Activated CD4-positive, alpha-beta T cell treated with anti-CD3 and anti-CD28 coated beads for 1 hour (primary cell): ENCODE measurements at places on chromosomes 4 and X.

GRCh38 chrX:37787423-37787869 lies 7.6 kb downstream of the CYBB start:
- DNase-seq, result no peak

- DNase-seq, result no peak
Observed at GRCh38 chrX:152170621-152171020, 32.2 kb upstream of the MAGEA10 start.

DNA sequence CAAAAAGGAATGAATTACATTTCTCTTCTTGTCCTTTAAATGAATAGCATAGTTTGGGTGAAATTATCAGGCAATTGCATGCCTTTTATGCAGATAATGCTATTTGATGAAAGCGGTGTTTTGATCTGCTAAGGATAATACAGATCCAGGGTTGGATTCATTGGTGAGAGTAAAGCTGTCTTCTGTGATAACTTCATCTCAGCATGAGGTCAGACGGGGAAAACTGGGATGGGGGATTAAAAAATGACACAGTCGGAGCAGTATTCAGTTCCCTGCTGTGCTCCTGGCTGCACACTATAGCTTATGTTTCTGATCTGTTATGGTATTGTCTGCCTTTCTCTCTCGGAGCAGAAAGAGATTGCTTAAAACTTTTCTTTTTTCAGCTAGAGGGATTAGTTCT lies 105.9 kb upstream of the TENM3 start:
- no peak for DNase-seq

- no peak for DNase-seq
Observed at GRCh38 chr4:10117359-10118047, 904 bp upstream of the WDR1 start.

DNA sequence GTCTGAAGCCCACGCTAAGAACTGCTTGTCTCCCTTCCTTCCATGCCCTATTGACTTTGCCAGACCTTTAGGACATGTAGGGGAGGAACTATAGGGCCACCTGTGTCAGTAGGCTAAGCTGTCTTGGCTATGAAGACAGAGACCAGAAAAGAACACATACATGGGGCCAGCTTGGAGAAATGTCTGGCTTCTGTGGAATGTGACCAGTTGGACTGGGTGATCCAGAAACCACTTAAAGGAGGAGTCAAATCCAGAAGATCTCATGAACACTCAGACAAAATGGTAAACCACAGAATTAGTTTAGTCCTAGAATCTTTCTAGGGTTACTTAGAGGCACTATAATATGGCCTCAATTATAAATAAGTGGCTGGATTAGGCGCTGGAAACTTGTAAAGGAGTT lies 42.0 kb downstream of the PHKA2 start:
- no peak for DNase-seq

- DNase-seq, result no peak
Observed at GRCh38 chr4:5631352-5632065, 76.8 kb downstream of the EVC2 start.

GRCh38 chrX:23993012-23993633 lies 33.9 kb downstream of the KLHL15 start:
- DNase-seq, result no peak

GRCh38 chr4:180219080-180219479 lies 2024.1 kb upstream of the TENM3 start:
- no peak for DNase-seq

DNA sequence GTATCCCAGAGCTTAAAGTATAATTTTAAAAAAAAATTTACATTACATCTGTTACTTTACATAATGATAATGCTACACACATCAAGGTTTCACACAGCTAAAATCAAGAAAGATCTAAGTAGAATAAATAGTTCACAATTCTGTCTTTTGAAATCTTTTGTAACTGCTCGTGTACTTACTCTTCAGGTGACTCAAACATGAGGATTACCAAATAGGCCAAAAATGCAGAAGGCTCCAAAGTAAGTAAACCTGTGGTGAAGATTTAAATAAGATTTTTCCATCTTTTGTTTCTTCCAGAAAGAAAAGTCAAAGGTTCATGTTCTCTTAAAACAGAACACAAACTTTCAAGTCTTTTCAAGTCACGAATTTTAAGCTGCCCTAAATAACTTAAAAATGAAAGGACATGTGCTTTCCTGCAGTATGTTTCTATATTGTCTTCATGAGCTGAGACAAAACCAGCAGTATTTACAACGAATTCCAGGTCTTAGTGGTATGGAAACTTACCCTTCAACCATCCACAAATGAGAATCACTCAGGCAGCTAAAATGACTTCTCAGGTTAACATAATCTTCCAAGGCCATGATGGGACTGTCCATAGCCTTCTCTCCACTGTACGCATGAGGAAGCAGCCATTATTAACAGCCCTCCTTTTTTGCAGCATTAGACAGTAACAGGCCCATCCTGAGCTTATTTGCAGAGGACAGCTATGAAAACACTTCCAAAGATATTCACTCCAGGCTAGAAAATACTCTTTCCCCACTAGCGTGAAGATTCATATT lies 172.8 kb upstream of the EDNRA start:
- DNase-seq, result no peak
